Cardiac ventricle fibroblast (primary cell): ENCODE measurements at places on chromosomes 16 and 17. TPM values are rescaled to one million over a fixed set of nuclear protein-coding genes. Genes with fewer than 3 reads are reported as not detected.

Gene ERN2
- total RNA-seq = 0.20 TPM in 1 of 2 replicates, not detected in the other

Gene CSH2
- not detected in 2 replicates for total RNA-seq

Gene RPA1
- total RNA-seq = 26.0 and 26.8 TPM in 2 replicates

Gene CMTR2
- total RNA-seq = 11.9 and 12.0 TPM in 2 replicates

Gene RGS11
- 1.7 and 2.9 TPM in 2 replicates for total RNA-seq
